AG20443 (cell line): ENCODE measurements at places on chromosomes 3 and 15.

GRCh38 chr3:23835087-23835486, 29.3 kb downstream of the UBE2E1 start:
- DNase-seq = no peak

DNA sequence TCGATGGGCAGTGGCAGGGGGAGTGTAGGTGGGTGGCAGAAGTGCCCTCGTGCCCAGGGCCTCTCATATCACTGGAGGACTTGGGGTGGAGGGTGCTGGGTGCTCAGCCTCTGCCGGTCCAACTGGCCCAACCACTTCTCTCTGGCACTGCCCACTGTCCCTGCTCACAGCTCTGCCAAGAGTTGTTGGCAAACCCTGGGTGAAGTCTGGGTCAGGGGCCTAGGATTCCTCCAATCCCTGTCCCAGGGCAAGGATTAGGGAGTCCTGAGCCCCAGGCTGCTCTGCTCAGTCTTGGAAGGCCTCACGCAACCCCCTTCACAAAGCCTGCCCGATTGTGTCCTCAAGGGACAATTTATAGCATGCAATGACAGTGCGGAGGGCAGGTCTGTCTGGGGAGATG, 5.2 kb upstream of the PRKCD start:
- no peak for DNase-seq

DNA sequence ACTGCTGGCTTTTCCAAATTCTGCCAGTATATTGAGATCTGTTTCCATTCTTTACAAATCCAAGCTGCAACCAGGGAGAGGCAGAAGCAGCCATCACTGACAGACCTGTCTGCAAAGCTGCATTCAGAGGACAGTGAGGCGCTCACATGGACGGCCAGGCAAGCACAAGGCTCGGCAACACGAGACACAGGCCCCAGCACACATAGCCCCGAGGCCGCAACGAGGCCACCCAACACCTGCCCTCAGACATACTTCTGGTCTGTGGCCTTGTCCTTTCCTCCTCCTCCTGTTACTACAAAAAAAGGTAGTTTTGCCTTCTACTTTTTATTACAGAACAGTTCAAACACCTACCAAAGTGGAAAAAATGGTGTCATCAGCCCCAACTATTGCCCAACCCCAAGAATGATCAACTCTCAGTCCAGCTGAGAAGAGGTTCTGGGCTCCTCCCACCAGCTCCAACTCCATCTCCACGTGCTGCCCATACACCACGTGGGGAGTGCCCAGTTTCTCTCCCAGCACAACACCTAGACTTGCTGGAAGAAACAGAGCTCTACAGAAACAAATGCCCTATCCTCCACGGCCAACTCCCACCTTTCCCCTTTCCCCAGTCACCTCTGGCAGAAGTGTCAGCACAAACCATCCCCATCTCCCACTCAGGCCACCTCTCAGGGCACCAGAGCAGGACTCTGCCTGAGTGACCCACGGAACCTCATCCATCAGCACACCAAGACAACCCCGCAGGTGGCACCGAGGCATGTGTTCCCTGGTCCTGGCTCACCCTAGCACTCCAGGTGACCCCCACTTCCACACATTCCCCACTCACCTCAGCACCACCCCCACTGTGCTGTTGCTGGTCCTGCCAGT, 7.4 kb downstream of the ZXDC start:
- DNase-seq = peak; percentile 59

GRCh38 chr3:55897573-55898224, 410.6 kb upstream of the WNT5A start:
- peak; percentile 15 for DNase-seq

- peak; percentile 66 for DNase-seq
Observed at GRCh38 chr3:57227930-57228751, 612 bp downstream of the APPL1 start.

DNA sequence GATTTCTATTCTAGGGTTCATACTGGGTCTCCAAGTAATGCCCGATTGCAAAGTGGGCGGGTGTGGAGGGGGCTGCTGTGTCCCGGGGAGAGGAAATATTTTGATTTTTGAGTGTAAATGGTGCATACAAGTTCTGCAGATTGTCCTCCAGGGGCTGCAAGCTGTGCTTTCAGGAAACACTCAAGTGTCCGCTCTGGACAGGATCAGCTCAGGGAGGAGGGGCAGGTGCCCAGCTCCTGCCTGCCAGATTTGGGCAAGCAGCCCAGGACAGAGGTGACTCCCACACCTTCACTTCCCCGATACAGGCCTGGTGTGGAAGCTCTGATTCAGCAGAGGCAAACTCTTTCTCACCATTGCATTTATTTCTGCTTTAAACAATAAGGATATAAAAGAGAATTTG, 142.7 kb downstream of the ALDH1A2 start:
- no peak for DNase-seq

DNA sequence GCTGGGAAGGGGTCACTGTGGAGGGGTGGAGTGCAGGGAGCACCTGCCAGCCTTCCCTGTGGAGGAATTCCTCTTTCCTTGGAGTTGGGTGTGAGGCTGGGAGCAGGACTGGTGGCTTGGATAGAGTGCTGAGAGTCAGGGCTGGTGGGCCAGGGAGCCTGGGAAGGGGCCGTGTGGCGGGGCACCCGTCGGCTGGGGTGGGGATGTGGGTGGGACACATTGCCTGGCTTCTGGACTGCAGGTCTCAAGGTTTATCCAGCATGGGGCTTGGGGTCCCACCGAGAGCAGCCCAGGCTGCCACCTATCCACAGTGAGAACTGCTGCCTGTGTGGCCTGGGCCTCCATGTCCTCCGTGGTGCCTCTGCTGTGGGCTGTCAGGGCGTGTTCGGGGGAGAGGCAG, 4.7 kb downstream of the PLXNA1 start:
- DNase-seq = no peak

DNA sequence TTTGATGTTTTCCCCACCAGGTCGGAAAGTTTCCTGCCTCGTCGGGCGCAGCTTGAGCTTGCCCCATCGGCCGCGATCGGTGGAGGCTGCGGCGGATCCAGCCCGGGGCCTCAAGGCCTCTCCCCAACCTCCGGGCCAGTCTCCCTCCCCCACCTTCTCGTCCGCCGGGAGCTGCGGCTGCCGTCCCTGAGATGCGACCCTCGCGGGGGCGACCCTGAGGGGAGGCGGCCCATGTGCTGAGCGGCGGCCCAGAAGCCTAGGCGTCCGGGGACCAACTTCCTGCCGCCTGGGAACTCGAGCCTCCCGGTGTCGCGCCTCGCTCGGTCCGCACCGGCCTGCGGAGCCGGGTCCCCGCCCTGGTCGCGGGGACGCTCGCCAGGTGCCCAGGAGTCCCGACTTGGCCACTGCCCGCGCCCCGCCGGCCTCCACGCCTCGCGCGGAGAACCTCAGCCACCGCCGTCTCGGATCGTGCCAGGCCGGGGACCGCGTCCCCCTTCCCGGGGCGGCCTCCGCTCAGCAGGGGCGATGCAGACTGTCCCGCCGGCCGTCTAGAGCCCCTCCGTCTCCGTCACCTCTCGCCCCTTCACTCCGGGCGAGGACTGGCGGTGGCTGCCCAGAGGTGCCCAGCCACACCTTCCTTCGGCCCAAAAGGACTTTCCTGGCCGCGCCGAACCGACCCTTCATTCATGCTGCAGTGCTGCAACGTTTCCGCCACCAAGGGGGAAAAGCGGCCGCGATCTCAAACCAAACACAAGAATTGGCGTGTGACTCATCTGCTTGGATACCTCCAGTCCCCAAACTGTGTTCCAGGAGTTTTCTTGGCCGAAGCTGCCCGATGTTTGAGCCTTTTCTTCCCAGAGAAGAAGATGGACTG, 656 bp downstream of the SLMAP start:
- DNase-seq = peak; percentile 73

DNA sequence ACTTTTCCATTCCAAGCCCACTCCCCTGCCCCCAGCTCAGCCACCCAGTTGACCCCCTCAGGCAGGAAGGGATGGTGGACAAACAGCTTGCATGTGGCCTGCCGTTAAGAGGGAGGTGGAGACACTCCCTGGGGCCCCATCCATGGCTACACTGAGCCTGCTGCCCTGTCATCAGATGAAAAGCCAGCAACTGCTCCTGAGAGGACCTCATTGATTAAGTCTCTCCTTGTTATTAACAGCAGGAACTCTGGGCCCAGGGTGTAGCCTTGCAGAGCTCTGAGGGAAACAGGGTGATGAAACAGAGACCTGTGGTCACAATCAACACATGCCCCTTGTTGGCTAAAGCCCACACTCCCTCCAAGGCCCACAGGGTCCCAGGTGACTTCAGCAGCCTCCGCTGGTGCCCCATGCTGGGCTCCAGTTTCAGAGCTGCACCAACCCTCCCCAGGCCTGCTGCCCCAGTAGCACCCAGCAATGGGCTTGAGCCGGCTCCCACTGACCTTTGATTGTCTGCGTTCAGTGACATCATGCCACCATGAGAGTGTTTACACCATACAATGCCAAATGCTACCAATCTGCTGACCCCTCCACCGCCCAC, 22.3 kb upstream of the TLE3 start:
- DNase-seq = no peak

- DNase-seq = no peak
Observed at GRCh38 chr15:84822653-84823281, 5.6 kb downstream of the ALPK3 start.

- DNase-seq = no peak
Observed at GRCh38 chr3:192840143-192840836, 77.4 kb downstream of the MB21D2 start.

DNA sequence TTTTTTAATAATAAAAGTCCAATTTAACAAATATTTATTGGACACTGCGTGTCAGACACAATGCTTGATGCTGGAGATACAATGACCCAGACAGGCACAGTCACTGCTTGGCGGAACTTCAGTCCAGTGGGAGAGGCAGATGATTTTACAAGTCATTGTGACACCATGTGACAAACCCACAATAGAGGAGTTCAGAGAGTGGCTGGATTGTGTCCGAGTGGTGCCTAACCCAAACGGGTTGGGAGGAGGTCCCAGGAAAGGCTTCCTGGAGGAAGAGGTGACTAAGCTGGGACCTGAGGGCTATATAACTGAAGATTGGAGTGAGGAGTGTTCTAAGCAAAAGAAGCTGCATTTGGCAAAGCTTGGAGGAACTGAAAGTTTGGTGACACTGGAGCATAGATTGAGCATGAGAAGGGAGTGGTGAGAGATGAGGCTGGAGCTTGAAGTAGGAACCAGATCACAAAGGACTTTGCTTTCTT, 41.4 kb downstream of the CRTC3 start:
- DNase-seq = peak; percentile 67

- DNase-seq = no peak
Observed at GRCh38 chr3:146772211-146772743, 167.1 kb upstream of the PLSCR5 start.
